ENCODE measurements at places on chromosomes 2 and 18.

- DNase-seq: no peak
These were observed 19.5 kb downstream of the SLC25A12 start for GRCh38 chr2:171874517-171874916.

GRCh38 chr2:233663911-233664310 lies 7.8 kb upstream of the UGT1A9 start:
- DNase-seq: no peak

- DNase-seq: no peak
These were observed 37.7 kb upstream of the CNGA3 start for GRCh38 chr2:98308532-98308931.

DNA sequence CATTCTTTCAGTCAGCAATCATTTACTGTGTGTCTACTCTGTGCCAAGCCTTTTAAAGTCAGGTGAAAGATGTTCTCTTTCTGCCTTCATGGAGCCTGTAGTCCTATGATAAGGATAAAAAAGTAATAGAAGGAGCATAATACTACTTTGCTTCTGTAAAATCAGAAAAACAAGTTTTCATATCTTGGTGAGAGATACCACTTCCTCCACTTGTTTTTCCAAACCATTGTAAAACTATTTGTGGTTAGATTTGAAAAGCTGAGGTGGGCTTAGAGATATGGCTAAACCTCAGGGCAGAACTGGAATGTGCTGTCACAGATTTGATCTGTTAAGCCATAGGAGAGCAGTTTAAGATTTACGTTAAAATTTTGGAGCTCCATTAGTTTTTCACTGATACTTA lies 104.7 kb upstream of the FAM117B start:
- DNase-seq: no peak

GRCh38 chr2:241903121-241904010 lies 33.8 kb downstream of the RTP5 start:
- DNase-seq: no peak

DNA sequence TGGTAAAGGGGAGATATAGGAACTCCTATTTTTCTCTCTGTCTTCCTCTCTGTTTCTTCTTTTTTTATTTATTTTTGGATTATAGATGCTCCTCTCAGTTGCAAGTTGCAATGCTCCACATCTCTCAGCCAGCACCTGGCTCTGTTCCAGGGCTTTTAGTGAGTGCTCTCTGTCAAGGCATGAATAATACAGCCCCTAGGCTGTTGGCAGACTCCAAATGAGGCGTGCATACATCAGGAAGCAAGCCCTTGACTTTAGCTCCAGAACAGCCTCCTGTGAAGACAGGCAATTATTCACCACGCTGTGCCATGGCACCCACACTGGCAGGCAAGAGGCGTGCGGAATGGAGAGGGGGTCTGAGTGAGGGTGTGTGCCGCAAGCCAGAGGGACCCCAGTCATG lies 228.1 kb upstream of the PXDN start:
- DNase-seq: no peak

DNA sequence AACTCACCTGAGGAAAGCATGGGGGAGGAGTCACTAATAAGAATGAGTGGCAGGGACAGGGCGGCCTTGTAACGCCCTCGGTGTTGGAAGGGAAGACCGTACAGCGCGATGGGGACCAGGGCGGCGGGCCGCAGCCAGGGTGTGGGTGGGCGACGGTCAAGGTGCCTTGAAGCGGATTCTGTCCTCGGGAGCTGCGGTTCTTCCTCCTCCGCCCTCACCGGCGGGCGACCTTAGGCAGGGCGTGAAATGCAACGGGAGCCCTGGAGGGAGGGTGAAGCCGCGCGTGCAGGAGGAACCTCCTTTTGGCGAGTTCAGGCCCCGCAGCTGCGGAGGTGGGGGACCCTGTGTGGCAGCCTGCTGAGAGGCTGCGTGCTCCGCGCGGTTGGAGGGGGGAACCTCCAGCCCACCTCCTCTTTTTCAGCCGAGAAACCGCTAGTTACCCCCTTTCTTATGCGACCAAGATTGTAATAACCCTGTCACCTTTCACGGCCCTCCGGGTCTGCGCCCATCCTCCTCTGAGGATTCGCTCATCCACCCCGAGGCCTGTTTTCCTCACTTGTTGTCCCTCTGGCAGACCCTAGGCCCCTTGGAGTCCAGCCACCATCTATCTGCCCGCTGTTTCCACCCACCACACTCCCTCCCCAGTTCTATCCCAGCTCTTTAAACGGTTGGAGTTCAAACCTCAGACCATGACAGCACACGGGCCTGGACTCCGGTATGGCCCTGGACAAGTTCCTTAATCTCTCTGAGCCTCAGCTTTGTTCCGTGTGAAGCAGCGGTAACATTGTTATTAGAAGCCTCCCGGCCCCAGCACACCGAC lies 823 bp upstream of the RNU2-63P start:
- DNase-seq: peak; percentile 65

DNA sequence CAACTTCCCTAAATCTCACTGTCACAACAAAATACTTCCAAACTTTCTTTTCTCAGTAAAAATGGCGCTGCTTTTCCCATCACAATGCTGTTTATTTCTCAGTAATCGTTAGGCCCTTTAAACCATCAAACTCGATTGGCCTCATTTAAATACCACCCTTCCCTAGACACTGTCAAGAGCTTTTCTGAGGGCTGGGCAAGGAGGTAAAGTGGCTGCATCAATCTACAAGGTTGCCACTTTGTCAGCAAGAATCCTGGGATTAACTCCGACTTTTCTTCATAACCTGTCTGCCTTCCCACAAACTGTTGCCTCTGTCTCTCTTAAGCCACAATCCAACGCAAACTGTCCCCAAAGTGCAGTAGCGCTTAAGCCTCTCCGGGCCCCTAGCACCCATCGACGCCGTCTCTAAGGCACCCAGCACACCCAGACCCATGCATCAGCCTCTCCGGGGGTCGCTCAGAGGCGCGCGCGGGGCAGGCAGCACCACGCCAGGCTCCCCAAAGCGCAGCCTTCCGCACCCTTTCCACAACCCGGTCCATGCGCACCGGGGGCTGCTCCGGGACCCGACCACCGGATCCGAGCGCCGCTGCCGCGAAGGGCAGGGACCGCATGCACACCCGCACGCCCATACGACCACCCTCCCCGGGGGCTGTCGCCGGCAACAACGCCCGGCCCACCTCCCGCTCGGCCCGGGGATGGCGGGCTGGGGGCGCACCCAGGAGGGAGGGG lies 683 bp downstream of the MBOAT2 start:
- peak; percentile 29 for DNase-seq

- no peak for DNase-seq
These were observed 10.2 kb upstream of the LRP2 start for GRCh38 chr2:169372561-169372960.

DNA sequence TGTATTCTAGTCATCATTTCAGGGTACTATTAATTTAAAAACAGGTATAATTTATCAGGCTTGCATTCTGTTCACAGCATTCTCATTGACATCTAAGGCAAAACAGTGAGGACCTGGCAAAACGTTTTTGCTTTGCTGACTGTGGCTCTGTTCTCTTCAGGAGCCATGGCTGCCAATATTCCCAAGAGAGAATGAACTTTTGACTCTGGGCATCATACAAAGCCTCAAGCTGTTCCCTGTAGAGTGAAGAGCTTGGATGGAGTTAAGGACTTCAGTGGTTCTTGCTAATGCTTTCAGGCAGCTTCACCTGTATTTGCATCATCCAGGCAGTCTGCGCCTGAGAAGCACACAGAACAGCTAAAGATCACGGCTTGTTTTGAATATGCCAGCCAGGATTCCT lies 65.9 kb upstream of the CAVIN2 start:
- DNase-seq: no peak

DNA sequence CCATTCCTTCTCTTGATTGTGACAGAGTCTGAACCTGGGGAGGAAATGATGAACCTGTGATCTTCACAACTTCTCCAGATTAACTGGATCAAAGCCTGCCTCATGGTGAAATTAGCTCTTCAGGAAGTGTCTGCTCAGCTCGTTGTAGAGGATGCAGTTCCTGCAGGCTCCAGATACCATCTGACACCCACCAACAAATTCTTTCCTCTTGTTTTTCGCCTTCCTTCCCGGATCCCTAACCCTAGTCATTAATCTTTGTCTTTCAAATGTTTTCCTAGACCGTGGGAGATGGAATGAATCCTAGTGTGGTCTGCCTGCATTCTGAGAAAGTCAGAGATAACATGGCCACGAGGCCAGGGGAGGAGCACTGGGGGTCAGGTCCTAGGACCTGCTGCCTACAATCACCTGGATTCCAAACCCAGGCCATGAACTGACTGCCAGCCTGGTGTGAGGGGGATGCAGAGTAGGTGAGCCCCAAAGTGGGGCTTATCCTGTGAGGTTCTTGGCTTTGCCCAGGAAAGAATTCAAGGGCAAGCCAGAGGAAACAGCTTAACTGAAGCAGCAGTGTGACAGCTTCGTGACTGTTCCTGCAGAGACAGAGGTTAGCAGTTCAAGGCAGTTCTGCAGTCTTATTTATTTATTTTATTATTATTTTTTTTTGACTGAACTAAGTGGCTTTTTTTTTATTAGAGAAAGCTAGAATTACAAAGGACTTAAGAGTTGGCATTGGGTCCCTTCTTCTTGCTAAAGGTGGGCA lies 67.8 kb downstream of the DIPK1C start:
- no peak for DNase-seq

DNA sequence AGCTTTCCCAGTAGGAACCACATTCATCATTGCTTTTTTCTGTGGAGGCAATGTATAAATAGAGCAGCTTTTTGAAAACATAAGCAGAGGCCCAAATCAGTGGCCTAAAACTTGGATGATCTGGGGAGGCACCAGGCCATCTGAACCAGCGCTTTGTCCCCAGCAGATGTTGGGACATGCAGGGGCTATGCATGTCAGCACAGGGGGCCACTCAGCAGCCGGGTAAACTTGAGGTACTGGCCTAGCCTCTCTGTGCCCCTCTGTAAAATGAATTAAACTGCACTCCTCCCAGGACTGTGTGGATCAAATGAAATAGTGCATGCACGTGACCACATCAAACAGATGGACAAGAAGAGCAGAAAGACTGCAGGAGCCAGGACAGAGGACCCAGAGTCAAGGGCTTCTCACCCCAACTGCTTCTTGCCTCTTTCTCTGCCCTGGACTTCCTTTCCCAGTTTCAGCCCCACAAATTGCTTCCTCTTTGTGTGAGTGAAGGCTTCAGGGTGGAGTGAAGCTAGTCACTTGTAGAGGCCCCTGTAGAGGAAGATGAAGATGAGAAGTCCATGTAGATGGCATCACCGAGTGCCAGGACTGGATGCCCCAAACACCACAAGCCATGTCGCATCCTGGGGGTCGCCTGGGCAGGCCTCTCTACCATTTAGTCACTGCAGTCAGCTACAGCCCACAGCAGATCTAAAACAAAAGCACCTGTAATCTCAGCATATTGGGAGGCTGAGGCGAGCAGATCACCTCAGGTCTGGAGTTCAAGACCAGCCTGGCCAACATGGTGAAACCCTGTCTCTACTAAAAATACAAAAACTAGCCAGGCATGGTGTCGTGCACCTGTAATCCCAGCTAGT lies 53.2 kb downstream of the IMPA2 start:
- DNase-seq: no peak

DNA sequence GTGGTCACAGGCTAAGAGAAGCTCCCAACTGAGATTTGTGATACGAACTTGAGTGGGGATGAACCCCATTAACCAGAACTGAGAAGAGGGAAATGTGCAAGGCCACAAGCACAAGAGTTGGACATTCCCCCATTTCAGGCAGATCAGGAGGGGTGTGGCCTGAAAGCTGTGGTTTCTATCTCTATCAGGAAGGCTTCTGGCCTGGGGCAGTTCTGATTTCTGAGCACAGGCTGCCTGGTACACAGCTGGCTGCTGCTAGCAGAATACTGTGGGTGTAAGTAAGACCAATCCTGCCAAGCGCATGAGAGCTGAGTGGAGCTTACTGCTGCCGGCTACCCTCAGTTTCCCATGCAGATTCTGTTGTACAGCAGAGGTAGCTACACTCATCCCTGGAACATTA lies 484.6 kb downstream of the SATB2 start:
- DNase-seq: no peak

GRCh38 chr18:9454061-9454703 lies 21.1 kb upstream of the RALBP1 start:
- DNase-seq: no peak

DNA sequence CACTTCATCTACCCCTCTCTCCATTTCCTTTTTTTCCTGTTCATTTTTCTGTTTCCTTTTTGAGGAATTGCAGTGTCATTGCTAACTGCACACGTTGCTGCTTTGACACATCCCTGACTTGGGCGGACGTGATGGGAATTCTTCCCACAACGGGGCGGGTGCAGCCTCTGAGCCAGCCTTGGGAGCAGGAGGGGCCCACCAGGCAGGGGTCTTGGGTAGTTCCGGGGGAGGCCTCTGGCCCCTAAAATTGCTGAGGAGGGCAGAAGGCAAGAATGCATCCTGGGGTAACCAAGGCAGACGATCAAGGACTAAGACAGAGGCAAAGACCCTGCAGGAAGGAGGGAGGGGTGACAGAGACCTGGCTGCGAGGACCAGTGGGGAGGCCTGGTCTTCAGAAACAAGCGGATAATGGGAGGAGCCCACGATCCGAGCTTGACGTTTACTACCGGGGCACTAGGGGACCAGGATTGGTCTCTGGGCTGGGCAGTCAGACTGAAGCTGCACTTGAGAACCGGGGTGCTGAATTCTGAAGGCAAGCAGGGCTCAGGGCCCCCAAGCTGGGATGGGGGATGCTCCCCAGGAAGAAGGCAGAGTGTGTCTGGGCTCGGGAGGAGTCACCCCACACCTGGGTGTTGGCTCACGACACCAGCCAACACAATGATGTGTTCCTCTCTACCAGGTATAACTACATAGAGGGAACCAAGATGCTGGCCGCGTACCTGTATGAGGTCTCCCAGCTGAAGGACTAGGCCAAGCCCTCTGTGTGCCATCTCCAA lies 14.8 kb upstream of the CNDP1 start:
- no peak for DNase-seq

DNA sequence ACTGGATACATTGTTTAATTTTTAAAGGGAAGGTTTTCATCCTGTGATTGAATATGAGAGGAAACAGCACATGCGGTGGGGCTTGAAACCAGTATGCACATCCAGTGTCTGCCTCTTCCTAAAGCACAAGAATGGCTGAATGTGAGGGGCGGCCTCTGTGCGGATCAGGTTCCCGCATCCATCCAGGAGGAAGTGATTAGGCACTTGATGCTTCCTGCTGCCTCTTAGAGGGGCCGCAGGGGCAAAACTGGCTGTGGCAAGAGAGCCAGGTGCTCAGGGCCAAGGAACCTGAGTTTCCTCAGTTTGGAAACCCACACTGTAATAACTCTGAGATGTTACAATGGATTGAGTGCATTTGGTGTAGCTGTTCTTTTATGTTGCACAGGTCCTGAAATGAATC lies 48.8 kb downstream of the THNSL2 start:
- no peak for DNase-seq

All from neuronal stem cell (in vitro differentiated cells).